ENCODE measurements at places on chromosomes 6 and 20. TPM values are rescaled to one million over a fixed set of nuclear protein-coding genes. Genes with fewer than 3 reads are reported as not detected.

The LAMA4 gene
- total RNA-seq = not detected

The TAGAP gene
- total RNA-seq = 80.7 TPM

The XKR7 gene
- total RNA-seq = 0.03 TPM

The FAM209A gene
- total RNA-seq = 1.6 TPM

The ARMC2 gene
- total RNA-seq = 2.9 TPM

The CYP24A1 gene
- total RNA-seq = 0.08 TPM

The DLGAP4 gene
- 34.8 TPM for total RNA-seq

The LHFPL5 gene
- total RNA-seq = 0.21 TPM

The LAMA5 gene
- 0.39 TPM for total RNA-seq

The MYB gene
- 29.9 TPM for total RNA-seq

The FAM209B gene
- total RNA-seq = 0.74 TPM

The TCP11 gene
- not detected for total RNA-seq

The BTN1A1 gene
- total RNA-seq = not detected

The TRIM10 gene
- total RNA-seq = not detected

The ERVFRD-1 gene
- 0.11 TPM for total RNA-seq

The TGM3 gene
- total RNA-seq = not detected

The DPPA5 gene
- total RNA-seq = not detected

The SLC22A2 gene
- total RNA-seq = not detected

The HLA-F gene
- total RNA-seq = 159 TPM

The KCNK15 gene
- 0.09 TPM for total RNA-seq

The ESR1 gene
- total RNA-seq = 0.50 TPM

The ZC3H12D gene
- total RNA-seq = 254 TPM

The EYS gene
- total RNA-seq = not detected

The CDSN gene
- total RNA-seq = not detected

The CFAP61 gene
- not detected for total RNA-seq

The MYH7B gene
- 0.24 TPM for total RNA-seq

The BHLHE23 gene
- total RNA-seq = not detected

The SLC12A5 gene
- total RNA-seq = 0.61 TPM

The PTK6 gene
- 1.9 TPM for total RNA-seq

The ADGRF5 gene
- not detected for total RNA-seq

The HSPA12B gene
- not detected for total RNA-seq

The DEFB124 gene
- not detected for total RNA-seq

The UBD gene
- total RNA-seq = 0.84 TPM

The EFCAB8 gene
- 0.45 TPM for total RNA-seq

The DACT2 gene
- total RNA-seq = not detected

The OR2B6 gene
- total RNA-seq = 0.54 TPM

The CCDC167 gene
- total RNA-seq = 78.5 TPM

The BPI gene
- not detected for total RNA-seq

The PACRG gene
- total RNA-seq = not detected
